Stimulated activated naive CD4-positive, alpha-beta T cell treated with Interleukin-2 at 50 U/mL for 16 hours (primary cell): ENCODE measurements at places on chromosomes 7 and 10.
A peak's percentile ranks its signal among the peaks of the same experiment; 100 is the strongest.

GRCh38 chr10:49270565-49270964, 28.4 kb upstream of the C10orf71 start:
- no peak for DNase-seq

DNA sequence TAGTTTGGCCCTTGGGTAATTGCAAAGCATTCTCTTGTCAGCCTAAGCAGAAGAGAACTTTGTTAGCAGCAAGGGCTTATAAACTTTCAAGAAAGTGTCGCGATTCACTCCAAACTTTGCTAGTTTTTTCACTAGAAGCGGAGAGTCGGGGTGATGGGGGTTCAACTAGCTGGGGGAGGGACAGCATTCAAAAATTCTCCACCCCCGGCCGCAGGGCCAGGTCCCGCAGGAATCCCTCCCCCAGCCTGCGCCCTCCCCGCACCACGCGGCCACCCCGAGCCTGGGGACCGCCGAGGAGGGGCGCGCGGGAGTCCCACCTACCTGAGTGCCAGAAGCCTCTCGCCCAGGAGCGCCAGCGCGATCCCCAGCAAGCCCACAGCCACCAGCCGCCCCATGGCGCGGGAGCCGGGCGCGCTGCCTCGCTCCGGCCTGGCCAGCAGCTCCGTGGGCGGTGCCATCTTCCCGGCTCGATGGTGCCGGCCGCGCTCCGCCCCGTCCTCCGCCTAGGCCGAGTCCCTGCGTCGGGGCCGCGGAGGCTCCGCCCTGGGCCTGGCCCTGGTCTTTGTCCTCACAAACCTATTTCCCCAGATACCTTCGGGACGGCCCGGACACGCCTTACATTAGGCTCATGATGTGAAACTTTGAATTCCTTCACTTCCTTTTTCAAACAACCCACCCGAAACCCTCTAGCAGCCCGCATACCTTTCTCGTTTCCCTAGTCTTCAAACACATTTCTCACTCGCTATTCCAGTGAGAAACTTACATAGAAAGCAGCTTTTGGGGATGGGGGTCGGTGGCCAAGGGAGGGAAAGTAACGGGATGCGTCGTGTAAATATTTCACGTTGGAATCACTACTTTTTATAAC, at the start of gene PON2:
PON2 (minus strand) TSS at position 472 of the 865 bp plus-strand sequence; CDS start at position 395, 77 bp downstream.
- DNase-seq = peak; percentile 25

DNA sequence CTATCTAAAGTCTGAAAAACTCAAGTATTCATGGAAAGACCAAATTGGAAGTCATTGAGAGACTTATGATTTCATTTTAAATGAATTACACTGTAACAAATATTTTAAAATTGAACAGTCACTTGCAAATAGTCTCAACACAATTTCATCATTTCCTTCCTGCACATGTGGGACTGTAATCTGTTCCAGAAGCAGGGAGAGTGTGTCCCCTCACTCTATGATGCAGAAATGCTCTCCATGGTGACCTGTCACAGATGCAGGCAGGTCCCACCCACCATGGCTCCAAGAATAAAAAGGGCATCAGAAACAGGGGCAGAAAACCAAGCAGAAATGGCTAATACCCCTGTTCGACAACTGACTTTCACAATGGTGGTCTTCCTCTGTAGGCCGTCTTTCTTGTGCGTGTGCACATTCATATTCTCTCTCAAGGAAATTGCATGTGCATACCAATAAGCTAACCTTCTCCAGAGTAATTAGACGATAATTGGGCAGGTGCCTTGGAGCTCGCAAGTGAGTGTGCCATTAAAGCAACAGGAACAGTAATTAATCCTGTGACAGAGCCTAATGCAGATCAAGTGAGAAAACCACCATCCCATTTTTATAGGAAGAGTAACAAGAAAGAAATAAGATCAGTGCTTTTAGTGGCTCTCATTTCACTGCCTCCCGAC, 170.9 kb downstream of the ZMYND11 start:
- DNase-seq = no peak

GRCh38 chr10:59550061-59550460, 159.6 kb downstream of the SLC16A9 start:
- DNase-seq = no peak

- no peak for DNase-seq
Measured at GRCh38 chr7:116776610-116777289, 85.6 kb upstream of the CAPZA2 start.

- no peak for DNase-seq
Measured at GRCh38 chr10:93245779-93246178, 172.1 kb downstream of the CYP26A1 start.

- no peak for DNase-seq
Measured at GRCh38 chr7:30112103-30112713, 22.6 kb upstream of the MTURN start.
